LoVo (cell line): ENCODE measurements at places on chromosomes 6 and 20.
A peak's percentile ranks its signal among the peaks of the same experiment; 100 is the strongest.

- DNase-seq: no peak
Measured at GRCh38 chr6:167047554-167047953, 48.4 kb downstream of the CEP43 start.

GRCh38 chr20:58990651-58991445 is 9.8 kb downstream of the NELFCD start:
- no peak for DNase-seq

- no peak for DNase-seq
Measured at GRCh38 chr20:19497064-19497463, 261.0 kb upstream of the RIN2 start.

GRCh38 chr6:63731930-63732329 is 96.3 kb downstream of the PHF3 start:
- no peak for DNase-seq

- no peak for DNase-seq
Measured at GRCh38 chr6:167211881-167212712, 54.3 kb upstream of the GPR31 start.

DNA sequence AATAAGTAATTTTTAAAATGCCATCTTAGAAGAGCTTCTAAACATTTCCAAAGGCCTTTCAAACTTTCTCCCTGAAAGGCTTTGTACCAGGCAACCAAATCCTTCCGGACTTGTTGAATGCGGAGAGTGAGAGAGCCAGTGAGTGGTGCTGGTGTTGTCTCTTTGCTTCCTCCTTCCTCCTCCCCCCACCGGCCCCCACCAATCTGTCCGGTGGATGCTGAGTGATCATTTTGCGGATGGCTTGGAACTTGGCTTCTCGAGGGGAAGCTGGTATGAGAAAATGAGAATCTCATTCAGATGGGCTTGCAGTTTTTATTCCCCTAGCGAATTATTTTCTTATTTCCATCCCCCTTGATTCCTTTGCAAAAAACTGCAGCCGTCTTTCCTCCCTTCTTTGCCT is 97.3 kb downstream of the ANKRD60 start:
- DNase-seq: no peak

GRCh38 chr6:160355001-160355400 is 6.8 kb downstream of the SLC22A3 start:
- DNase-seq: peak; percentile 6

GRCh38 chr20:62389601-62390087 is 2.7 kb downstream of the RPS21 start:
- no peak for DNase-seq

GRCh38 chr20:44203161-44203560 is 7.4 kb downstream of the OSER1 start:
- no peak for DNase-seq
